ENCODE measurements at places on chromosomes 12 and 14.
A peak's percentile ranks its signal among the peaks of the same experiment; 100 is the strongest.

DNA sequence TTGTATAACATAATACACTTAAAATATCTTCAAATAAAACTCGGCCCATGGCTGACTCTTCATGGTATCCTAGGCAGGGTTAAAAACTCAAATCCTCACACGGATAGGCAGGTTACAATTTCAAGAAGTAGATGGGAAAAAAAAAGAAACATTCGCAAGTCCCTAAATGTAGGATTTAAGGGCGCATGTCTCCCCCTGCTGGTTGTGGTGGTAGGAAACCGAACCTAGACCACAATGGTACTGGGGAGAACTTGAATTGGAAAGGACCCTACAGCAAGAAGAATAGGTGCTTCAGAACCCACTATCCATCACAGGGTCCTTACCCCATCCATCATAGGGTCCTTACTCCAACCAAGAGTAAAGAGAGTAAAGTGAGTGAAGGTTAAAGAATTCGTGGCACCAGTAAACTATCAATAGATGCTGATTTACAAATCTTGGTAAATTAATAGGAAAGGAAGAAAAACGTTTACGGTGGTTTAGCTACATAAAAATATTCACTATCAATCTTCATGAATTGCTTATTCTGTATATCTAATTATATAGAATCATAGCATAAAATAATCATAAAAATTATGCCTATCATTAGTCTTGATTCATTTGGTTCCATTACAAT is 3.3 kb upstream of the CIPC start:
- peak; percentile 61 for DNase-seq

GRCh38 chr12:3081091-3081490 is 3.9 kb downstream of the TSPAN9 start:
- no peak for DNase-seq

DNA sequence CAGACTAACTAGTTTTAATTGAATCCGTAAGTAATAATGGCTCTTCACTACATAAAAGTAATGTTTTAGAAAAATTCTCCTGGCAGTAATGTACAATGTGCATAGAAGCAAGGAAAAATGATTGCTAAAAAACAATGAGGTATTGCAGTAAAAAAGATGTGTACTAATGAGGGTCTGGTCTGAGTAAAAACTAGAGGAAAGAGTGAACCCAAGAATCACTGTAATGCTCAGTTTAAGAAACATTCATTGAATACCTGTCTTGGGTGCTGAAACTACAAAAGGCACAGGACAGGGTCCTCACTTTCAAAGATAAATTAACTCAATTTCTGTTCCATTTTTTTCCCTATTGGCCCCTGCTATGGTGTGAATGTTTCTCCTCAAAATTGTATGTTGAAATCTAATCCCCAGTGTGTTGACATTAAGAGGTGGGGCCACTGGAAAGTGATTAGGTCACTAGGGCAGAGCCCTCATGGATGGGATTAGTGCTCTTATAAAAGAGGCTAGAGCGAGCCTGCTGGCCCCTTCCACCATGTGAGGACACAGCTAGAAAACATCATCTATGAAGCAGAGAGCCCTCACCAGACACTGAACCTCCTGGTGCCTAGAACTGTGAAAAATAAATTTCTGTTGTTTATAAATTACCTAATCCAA is 51.6 kb downstream of the RPS6KA5 start:
- no peak for DNase-seq

DNA sequence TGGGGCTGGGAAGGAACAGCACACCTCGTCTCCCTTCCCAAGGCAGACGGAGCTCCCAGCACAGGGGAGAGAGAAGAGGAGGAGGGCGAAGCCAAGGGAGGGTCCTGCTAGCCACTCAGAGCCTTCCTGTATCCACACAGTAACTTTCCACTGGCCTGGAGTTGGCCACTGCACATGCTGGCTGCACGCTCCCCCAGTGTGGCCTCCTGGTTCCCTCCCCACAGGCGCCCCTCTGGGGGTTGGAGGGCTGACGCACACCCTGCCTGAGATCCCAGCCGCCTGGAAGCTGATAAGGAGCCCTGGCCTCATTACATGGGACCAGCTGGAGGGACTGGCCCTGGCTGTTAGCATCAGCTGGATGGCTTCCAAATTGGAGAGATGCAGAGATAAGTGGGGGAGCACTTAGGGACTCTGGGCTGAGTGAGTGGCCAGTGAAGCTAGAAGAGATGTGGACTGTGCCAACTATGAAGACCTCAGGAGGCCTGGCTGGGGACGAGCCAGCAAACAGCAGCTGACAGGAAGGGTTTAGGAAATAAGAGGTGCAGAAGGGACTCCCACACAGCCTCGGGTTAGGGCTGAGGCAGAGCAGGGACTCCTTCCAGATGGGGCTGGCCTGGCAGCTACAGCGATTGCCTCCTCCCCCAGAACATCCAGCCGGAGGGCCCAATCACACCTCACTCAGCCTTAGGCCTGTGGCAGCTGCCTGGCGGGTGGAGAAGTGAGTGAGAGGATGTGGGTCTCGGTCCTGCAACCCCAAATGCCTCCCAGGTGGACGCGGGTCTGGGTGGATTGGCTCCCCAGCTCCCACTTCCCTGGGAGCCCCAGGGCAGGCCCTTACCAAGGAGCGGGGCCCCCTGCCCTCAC is 26.3 kb upstream of the BCDIN3D start:
- DNase-seq, result no peak

GRCh38 chr12:102167821-102168604 is 29.6 kb downstream of the PMCH start:
- DNase-seq, result no peak

GRCh38 chr14:95303552-95303951 is 16.2 kb downstream of the CLMN start:
- DNase-seq, result no peak

DNA sequence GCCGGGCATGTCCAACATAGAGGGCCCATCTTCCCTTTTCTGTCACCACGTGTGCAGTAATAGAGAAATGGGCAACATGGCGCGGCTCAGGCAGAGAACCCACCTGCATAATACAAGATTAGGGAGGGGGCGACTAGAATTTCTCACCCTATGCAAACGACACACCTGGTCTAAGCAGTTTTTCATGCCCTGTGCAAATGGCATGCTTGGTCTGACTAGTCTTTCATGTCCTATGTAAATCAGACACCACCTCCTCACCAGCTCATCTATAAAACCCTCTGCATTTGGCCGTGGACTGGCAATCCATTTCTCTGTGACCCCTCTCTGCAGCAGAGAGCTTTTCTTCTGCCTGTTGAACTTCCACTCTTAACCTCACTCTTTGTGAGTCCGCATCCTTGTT is 180.2 kb upstream of the PZP start:
- no peak for DNase-seq

DNA sequence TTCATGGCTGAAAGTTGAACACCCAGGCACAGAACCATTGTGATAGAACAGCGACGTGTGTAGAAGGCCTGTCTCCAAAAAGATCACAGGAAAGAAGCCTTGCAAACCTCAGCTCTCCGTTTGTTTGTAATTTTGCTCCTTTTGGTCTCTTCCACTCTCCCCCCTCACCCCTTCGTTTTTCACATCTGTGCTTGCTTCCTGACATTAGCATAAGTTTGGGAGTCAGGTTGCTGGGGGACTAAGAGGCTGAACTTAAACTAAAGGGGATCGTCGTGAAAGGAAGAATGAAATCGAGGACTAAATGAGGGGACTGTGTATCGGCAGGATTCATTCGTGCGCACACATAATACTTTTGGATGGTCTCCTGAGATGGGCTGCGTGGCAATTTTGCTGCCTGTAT is 200.6 kb downstream of the BCAT1 start:
- no peak for DNase-seq

DNA sequence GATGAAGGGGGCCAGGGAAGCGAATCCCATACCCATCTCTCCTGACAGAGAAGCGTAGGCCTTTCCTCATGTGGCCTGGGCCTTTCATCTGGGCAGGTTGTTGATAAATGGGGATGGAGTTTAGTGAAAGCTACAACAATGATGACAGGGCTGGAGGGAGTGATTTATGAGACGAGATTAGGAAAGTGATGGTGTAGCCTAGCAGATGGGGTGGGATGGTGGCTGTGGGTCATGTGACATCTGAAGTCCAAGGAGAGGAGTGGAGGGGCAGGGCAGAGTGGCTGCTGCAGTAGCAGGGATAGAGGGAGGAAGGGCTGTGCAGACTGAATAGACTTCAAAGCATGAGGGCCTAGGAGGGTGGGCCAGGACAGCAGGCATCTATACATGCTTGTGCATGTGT is 85.5 kb downstream of the ADCK1 start:
- DNase-seq, result no peak

GRCh38 chr14:59333668-59334067 is 131.5 kb downstream of the GPR135 start:
- no peak for DNase-seq

GRCh38 chr12:40223646-40224045 is 1.2 kb upstream of the LRRK2 start:
- no peak for DNase-seq

DNA sequence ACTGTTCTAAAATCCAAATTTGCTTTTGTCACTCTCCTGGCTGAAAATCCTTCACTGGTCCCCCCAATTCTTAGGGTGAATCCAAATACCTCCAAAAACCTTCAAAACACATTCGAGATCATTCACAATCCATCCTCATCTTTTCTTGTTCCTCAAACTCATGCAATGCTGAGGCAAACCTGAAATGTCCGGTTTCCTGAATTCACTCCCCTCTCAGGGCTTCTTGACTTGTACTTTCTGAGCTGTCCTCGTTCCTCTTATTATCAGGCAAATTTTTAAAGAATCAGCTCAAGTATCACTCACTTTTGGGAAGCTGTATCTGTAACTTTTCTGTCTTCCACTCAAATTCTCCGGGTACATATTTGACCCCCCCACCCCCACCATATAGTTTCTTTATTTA is 84.9 kb upstream of the DUSP6 start:
- no peak for DNase-seq

All from activated T-helper 9 cell treated with anti-CD3 and anti-CD28 coated beads, Interleukin-2, amount 50 U/mL, for 16 hours (primary cell).